ENCODE measurements at places on chromosomes 2 and 18.

DNA sequence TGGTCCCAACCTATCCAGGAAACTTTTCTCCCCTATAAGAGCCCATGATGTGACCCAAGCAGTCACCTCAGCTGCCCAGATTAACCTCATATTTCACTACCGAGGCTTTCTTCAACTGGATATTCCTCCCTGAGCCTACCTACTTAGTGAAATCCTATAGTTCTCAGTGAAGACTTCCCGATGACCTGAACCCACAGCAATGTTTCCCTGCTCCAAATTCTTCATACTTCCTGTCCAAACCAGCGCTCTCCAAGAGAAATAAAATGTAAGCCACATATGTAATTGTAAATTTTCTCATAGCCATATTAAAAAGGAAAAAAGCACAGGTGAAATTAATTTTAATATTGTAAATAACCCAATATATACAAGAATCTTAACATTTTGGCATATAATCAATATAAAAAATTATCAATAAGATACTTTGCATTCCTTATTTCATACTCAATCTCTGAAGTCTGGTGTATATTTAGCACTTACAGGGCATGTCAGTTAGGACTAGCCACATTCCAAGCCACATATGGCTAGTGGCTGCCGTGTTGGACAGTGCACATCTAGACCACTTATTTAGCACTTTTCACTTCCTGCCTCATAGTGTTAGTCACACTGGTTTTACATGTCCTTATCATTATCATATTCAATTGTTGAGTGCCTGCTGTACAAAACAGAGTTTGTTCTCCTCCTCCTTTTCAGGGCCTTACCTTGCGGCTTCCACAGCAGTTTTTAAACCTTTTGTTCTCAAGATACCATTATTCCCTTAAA is 1.9 kb upstream of the STAT4 start:
- DNase-seq: no peak

DNA sequence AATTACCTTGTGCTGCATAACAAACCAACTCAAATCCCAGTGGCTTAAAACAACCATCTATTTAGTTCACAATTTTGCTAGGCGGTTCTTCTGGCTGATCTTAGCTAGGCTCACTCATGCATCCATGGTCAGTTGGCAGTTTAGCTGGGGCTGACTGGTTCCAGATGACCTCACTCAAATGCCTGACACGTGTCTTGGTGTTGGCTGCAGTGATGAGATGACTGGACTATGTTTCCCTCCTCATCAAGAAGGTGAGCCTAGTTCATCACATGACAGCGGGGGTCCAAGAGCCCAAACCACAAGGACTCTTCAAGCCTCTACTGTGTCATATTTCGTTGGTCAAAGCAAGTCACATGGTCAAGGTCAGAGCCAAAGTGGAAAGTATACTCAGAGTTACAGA is 42.7 kb upstream of the ACTR3 start:
- DNase-seq: no peak

DNA sequence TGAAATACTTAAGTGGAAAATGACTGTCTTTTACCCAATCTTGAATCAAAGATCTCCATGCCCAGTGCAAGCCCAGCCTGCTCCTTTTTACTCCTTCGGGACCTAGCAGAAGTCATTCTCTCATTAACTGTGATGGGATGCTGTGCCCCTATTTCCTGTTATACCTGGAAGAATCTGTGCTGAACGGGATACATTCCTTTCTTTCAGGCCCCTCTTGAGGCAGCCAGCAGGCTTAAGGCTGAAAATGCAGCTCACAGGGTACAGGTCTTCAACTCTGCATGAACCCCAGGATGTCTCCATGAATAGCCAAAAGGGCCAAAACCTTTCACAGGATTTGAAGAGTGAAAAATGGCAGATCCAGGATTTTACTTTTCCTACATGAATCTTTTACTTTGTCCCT is 784.8 kb upstream of the KLHL29 start:
- DNase-seq: no peak

DNA sequence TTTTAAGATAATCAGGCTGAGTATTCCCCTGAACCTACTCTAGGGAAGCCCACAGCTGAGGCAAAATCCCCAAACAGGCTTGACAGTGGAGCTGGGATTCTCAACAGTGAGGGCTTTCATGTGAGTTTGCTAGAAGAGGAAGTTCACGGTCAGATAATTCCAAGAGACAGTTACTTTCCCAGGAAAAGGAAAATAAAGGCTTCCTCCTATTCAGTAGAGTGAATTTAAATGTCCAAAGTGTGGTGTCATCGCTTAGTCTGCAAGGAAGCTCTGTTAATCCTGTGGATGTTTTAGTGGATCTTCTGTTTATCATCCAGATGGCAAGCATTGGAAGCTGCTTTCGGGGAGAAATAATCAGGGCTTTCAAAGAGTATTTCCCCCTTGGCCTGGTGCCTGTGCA is 119.8 kb downstream of the RPIA start:
- DNase-seq: no peak

DNA sequence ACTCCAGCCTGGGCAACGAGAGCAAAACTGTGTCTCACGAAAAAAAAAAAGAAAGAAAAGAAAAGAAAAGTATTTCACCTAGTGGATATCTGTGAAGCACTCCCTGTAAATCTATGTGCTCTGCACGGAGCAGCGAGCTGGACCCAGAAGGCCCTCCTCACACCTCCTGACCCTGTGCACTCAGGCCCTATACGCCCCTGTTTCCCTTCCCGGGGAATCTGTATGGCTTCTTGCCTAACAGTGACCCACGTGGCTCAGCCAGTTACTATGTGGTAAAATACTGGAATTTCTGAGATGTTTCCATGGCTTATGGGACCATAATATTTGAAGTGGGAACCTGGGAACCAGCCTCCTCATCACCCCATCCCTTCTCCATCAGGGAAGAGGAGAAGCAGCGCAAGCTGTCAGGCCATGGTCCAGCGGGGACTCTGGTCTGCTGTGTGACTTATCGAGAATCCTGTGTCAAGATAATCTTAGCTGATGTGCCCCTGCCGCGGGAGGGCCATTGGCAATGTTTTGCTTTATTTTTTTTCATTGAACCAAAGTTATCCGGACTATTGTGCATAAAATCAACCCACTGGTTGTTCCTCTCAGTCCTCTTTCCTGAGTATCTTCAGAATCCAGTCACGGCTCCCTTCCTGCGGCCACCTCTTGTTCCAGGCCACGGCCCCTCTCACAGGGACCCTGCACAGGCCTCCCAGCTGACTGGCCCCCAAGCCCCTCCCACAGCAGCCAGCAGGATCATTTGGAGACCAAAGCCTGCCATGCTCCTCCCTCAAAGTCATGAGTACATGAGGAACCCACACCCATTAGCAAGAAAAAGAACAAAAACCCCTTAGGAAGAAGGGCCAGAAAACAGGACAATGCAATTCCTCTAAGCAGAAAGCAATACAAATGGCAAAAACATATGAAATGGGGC is 30.6 kb downstream of the SDC1 start:
- DNase-seq: no peak

GRCh38 chr18:22168360-22168921 is 948 bp upstream of the GATA6 start:
- no peak for DNase-seq

DNA sequence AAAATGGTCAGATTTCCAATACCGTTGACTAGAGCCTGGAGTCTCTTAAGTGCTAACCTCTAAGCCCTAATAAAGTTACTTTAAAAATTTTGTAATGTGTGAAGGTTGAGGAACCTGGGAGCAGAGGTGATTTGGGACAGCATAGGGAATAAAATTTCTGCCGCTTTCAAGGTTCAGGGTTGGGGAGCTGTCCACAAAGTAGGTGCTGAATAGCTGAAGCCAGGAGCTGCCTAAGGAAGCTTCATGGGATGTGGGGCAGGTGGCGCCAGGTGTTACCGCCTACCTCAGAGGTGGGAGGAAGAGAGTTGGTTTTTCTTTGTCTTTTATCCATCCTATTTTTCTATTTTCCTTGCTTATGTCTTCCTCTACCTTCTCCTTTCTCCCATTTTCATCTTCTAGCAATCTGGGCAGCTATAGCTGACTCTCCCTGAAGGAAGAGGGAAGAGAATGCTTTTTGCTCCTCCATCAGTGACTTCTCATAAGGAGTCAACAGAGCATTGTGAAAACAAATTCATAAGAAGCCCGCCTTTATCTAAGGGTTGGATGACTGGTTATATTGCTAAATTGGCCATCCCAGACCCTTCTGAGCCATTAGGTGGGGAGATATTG is 178.7 kb downstream of the CLIP4 start:
- no peak for DNase-seq

- DNase-seq: no peak
These were observed 88.8 kb downstream of the STK39 start for GRCh38 chr2:168158586-168158985.
